ENCODE measurements at places on chromosomes 7 and 10.
A peak's percentile ranks its signal among the peaks of the same experiment; 100 is the strongest.

DNA sequence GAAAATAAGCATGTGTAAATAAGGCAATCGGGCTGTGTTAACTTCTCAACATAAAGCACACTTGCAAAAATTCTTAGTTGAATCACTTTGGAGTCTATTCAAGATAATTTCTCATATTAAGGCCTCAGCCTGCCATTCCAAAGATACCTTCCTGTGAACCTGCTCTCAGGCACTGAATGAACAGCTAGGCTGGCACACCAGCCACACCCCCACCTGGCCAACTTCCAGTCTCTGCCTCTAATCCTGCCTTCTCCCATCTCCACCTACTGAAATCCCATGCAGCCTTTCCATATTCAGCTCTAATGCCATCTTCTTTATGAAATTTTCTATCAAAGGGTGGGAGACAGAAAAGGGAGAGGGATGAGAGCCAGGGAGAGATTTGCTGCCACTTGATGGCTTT lies 17.1 kb upstream of the MACROH2A2 start:
- DNase-seq: no peak

DNA sequence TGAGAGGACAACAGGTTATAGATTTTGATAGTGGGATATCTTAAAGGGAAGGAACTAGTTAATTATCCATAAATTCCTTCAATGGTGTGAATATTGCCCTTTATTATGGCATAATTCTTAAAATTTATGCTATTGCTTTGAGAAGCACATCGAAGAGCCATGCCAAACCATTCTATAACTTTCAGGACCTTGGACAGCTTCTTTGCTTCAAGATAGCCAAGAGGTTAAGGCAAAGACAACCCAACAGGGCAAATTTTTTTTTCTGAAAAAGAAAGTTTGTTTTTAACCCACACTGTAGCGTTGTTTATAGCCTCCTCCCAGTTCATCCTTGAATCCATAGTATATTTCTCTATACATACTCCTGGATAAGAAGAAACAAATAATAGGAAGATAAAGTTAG lies 103.2 kb downstream of the NRG3 start:
- no peak for DNase-seq

- DNase-seq: no peak
These were observed 199.7 kb upstream of the FRMD4A start for GRCh38 chr10:14530465-14530864.

GRCh38 chr7:29197916-29198315 lies 3.3 kb downstream of the CHN2 start:
- no peak for DNase-seq

- DNase-seq: no peak
These were observed 22.1 kb upstream of the STEAP4 start for GRCh38 chr7:88328787-88329186.

DNA sequence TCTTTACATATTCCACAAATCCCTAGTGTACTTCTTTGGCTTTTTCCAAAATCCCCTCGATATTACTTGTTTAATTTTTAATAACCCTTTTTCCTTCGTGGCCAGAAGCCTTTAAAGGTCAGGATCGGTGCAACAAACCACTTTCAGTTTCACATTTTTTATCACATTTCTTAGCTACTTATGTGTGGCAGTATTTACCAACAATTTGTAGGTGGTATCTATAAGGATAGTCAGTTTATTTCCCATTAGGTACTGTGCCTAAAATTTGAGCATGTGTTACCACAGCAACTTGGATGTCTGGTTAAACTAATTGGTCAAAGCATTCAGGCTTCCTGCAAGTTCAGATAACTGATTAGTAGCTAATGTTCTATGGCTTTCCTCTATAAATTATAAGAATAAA lies 104.9 kb downstream of the CDK14 start:
- DNase-seq: no peak

DNA sequence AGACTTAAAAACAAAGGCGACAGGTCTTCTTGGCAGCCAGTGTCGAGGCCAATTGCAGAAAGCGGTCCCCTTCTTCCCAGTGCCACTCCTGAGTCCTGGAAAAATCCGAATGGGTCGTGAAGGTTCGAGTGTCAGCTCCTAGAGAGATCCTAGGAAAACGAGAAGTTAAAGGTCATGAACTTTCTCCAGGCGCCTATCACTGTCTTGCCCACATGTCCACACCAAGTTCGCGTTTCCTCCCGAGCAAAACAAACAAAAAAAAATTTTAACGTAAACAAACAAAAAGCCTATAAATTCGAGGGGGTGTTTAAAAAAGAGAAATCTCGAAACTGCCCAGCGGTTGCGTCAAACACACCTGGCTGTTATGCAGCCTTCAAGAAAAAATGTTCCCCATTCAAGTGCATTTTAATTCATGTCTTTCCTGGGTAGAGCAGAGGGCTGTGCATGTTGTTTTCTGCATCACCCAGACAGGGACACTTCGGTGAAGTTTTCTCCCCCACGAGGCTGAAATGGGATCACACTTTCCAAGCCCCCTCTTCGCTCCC lies 1.5 kb downstream of the ARHGAP21 start:
- no peak for DNase-seq

DNA sequence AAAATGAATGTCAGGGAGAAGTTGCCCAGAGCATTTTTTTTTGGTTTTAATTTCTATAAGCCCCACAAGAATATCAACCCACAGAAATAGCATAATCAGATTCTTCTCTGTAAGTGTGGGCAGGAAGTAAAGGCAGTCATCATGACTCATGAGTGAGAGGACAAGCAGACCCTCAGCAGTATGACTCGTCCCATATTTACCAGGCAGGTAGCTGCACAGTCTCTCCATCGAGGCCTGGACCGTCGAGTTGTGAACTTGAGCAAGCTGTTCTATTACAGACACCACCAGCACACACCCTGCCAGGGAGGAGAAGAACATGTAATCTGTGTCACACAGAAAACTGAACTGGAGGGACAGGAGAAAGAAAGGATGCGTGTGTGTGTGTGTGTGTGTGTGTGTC lies 37.8 kb downstream of the AOAH start:
- peak; percentile 82 for DNase-seq

- peak; percentile 43 for DNase-seq
These were observed 2.9 kb upstream of the MTPN start for GRCh38 chr7:135980012-135980551.

- DNase-seq: no peak
These were observed 1.3 kb downstream of the INPP5A start for GRCh38 chr10:132538790-132539421.

DNA sequence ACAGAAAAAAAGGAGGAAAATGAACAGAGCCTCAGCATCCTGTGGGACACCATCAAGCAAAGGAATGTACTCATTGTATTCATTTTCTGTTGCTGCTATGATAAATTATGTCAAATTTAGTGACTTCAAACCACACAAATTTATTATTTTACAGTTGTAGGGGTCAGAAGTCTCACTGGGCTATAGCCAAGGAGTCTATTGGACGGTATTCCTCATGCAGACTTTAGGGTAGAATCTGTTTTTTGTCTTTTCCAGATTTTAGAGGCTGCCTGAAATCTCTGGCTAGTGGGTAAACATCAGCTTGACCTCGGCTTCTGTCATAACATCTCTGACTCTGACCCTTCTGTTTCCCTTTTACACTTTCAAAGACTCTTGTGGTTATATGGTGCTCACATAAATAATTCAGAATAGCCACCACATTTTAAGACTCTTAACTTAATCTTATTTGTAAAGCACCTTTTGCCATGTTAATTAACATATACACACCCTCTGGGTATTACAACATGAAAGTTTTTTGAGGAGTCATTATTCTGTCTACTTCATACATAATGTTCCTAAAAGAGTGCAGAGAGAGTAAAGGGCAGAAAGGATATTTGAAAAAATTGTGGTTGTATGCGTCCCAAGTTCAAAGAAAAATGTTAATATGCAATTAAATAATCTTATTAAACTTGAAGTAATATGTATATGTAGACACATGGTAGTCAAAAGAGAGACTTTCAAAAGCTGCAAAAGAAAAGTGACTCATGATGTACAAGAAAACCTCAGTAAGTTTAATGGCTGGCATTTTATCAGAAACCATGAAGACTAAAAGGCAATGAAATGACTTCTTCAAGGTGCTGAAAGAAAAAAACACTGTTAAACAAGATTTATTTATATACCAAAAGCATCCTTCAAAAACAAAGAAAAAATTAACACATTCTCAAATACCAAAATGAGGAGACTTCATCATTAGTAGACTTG lies 70.8 kb upstream of the MEOX2 start:
- DNase-seq: no peak

Data from activated CD4-positive, alpha-beta T cell treated with anti-CD3 and anti-CD28 coated beads, Interleukin-2, Interleukin-6, amounts not matched to agents 100 ng/mL and 50 ng/mL, durations not matched to agents 16 hours and 8 hours (primary cell).